Posterior vena cava (tissue), 2 donors: ENCODE measurements at places on chromosomes 2 and 18. TPM values are rescaled to one million over a fixed set of nuclear protein-coding genes. Genes with fewer than 3 reads are reported as not detected.

LIPG gene
- 1.7 TPM for total RNA-seq

GNAL gene
- 27.9 TPM for total RNA-seq

LRRTM1 gene
- not detected for total RNA-seq

ELOA2 gene
- total RNA-seq: not detected

LINC00305 gene
- not detected for total RNA-seq

ID2 gene
- 82.2 TPM for total RNA-seq

MAP4K4 gene
- 53.5 TPM for total RNA-seq

HRH4 gene
- not detected for total RNA-seq

CCDC68 gene
- total RNA-seq: 4.7 TPM

TACR1 gene
- 2.1 TPM for total RNA-seq
